Left renal cortex interstitium (tissue), 4 donors: ENCODE measurements at places on chromosomes 7 and 10. TPM values are rescaled to one million over a fixed set of nuclear protein-coding genes. Genes with fewer than 3 reads are reported as not detected.

GRCh38 chr7:35605760-35606159, 89.2 kb downstream of the HERPUD2 start:
- no peak for DNase-seq

GRCh38 chr10:131769571-131770410, 131.0 kb upstream of the PPP2R2D start:
- no peak for DNase-seq

DNA sequence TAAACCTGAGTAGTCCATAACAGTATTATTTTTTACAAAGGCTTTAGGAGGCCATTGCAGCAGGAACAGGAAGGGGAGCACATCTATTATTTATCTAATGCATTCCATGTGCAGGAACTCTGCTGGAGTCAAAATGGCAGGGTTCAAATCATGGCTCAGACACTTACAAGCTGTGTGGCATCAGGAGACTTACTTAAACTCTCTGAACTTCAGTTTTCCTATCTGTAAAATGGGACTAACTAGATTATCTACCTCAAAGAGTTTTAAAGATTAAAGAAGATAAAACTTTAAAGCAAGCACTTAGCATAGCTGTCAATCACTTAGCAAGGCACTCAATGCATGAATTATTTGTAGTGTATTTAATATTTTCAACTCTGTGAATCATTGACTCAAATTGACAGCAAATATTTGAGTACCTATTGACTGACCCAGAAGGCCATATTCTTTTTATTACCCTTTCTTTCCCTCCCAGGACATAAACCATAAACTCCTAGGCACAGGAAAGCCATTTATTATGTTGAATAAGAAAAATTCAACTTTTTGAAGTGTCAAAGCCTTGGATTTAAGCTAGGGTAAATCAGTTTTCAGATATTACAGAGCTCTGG, 115.8 kb upstream of the FAM204A start:
- DNase-seq = no peak

- no peak for DNase-seq
Observed at GRCh38 chr10:116472891-116473290, 45.2 kb downstream of the PNLIPRP3 start.

DNA sequence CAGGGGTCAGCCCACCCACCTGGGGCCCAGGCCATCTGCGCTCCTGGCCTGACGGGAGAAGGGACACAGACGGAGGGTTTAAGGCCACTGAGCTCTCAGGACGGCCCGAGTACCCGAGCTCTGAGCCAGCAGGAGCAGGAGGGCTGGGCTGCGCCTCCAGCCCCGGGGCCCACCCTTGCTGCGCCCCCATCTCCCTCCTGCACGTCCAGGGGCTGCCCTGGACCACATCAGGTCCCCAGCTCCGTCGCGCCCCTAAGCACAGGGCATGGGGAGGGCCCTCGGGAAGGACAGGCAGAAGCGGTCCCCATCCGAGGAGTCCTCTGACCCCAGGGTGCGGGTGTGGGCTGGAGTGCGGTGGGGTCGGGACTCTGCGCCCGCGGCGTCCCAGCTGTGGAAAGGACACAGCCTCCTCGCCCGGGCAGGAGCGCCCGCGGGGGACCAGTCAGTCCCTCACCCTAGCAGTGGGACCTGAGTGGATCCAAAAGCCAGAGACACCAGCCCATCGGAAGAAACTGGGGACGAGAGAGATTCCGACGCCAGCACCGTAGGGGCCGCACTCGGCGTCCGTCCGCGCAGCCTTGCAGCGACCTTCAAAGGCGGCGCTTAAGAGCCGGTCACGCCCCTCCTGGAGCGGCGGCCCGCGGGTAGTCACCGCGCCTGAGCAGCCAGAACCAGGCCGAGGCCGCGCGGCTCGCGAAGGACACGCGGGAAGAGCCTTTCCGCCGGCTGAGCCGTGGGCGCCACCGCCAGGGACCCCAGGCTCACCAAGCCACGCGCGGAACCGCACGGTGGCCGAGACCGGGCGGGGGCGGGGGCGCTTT, 15.9 kb downstream of the CAMK2B start:
- DNase-seq = no peak

The TFPI2 gene
- polyA plus RNA-seq = 14.1 TPM
